ENCODE measurements at places on chromosomes 4 and X.

GRCh38 chr4:5808081-5808741 is 84.7 kb downstream of the CRMP1 start:
- DNase-seq: peak; percentile 65

- DNase-seq: no peak
These were observed 688.0 kb downstream of the PCDH7 start for GRCh38 chr4:31408121-31408520.

DNA sequence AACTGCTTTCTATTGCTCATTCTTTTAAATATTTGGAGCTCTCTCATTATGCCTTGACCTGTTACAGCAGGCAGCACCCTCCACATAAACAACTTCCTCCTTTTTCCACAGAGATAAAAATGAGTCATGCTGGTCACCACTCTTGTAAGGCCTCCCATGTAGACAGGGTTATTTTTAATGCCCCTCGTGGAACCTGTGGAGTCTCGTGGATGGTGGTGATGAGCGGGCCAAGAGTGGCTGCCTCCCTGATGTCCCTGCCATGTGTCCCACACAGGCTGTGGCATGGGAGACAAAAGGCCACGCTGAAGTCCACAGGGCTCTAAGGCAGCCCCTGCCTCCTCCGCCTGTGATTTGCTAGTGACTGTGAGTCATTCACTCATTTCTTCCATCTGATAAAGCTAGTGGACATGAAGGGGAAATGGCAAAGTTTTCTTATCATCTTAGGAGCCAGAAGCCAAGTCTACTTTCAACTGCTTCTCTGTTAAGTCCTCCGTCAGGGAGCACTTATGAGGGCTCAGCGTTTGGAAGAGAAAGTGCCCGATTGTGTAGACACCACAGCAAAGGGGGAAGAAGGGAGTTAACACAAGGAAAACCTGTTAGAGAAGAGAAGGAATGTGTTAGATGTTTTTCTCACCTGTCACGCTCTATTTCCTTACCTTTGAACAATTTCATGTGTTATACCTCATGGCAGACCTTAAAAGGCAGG is 121.6 kb upstream of the FAT1 start:
- DNase-seq: peak; percentile 47

GRCh38 chrX:140343226-140343868 is 161.5 kb downstream of the SOX3 start:
- no peak for DNase-seq

- DNase-seq: no peak
These were observed 135.7 kb downstream of the AASDH start for GRCh38 chr4:56251556-56251955.

Data from tibial artery (tissue), 4 donors.